ENCODE measurements at places on chromosomes 2 and 18. TPM values are rescaled to one million over a fixed set of nuclear protein-coding genes. Genes with fewer than 3 reads are reported as not detected.

The TMEM131 gene
- polyA plus RNA-seq, result 8.2 TPM

DNA sequence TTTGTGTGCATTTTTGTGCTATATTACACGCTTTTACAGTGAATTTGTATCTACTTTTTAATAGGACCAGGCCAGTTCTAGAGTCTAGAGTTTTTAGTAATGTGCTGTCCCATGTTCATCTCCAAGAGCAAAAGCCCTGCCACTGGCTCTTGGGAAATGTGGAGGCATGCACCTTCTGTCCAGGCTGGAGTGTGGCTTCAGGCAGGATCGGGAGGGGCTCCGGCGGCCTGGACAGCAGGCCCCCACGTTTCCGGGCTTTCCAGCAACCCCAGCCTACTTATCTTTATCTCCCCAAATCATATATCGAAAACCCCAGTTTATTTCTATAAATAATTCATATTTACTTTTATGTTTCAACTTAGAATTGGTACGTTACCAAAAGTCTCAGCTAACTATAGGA is 78.2 kb downstream of the SNTG2 start:
- no peak for DNase-seq

- no peak for DNase-seq
Observed at GRCh38 chr2:72389447-72389846, 241.8 kb upstream of the CYP26B1 start.

DNA sequence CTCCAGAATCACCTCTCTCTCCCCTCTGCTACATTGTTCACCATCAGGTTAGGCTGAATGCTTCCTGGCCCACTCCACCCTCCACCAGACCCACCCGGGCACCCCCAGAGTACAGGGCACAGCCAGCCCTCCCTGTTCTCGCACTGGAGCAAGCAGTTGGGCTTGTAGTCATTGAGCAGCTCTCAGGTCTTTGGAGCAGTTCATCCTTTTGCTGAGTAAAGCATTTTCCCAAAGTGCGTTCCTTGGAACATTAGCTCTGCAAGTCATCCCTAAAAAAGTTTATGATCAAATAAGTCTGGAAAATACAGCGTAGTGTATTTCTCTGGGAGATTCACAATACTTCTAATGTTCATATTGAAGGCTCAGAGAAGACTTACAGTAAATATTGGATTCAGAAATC is 103.5 kb upstream of the DAPL1 start:
- DNase-seq, result no peak

DNA sequence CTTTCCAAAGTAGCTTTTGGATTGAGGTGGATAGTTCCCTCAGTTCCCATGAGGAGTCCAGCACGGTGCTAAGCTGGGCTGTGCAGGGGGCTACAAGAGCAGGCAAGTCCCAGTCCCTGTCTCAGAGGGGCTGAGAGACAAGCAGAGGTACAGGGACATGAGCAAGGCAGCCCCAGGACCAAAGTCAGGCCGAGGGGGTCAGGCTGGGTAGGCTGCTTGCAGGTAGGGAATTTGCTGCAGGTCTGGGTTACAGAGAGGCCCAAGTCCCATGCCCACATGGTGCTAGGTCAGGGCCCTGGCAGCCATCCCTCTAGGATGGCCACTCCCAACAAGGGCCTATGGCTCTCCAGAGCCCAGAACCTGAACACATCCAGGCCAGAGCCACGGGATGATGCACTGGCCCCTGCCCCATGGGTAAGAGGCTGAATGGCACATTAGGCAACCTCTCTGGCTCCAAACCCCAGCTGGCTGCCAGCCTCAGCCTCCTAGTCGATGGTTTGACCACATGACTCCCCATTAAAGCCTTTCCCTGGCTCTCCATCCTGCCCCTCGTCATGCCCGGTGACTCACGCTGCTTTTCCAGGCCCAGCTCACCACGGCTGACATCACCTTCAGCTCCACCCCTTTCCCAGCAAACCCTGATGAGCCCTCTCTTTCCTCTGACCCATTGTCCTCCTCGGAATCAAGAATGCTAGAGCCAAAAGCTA is 83.7 kb downstream of the SDC1 start:
- DNase-seq, result peak; percentile 62

DNA sequence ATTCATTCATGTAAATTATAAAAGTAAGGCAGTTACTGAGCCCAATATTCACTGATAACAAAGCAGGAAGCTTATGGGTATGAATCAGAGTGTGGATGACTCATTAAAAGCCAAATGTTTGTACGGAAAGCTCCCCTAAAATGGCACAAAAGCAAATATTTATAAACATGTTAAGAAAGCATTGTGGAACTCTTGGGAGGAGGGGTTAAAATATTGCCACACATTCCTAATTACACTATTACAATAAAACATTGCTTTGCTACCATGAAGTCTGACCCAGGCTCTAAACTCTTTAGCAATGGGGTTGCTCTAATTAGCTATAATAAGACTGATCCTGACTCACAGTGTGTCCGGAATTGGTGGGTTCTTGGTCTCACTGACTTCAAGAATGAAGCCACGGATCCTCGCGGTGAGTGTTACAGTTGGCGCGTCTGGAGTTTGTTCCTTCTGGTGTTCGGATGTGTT is 110.9 kb downstream of the NAB1 start:
- no peak for DNase-seq

Data from heart right ventricle (tissue), 16 donors.